ENCODE measurements at places on chromosomes 12 and 14.

- no peak for DNase-seq
Observed at GRCh38 chr12:13044906-13045299, 722 bp downstream of the FAM234B start.

DNA sequence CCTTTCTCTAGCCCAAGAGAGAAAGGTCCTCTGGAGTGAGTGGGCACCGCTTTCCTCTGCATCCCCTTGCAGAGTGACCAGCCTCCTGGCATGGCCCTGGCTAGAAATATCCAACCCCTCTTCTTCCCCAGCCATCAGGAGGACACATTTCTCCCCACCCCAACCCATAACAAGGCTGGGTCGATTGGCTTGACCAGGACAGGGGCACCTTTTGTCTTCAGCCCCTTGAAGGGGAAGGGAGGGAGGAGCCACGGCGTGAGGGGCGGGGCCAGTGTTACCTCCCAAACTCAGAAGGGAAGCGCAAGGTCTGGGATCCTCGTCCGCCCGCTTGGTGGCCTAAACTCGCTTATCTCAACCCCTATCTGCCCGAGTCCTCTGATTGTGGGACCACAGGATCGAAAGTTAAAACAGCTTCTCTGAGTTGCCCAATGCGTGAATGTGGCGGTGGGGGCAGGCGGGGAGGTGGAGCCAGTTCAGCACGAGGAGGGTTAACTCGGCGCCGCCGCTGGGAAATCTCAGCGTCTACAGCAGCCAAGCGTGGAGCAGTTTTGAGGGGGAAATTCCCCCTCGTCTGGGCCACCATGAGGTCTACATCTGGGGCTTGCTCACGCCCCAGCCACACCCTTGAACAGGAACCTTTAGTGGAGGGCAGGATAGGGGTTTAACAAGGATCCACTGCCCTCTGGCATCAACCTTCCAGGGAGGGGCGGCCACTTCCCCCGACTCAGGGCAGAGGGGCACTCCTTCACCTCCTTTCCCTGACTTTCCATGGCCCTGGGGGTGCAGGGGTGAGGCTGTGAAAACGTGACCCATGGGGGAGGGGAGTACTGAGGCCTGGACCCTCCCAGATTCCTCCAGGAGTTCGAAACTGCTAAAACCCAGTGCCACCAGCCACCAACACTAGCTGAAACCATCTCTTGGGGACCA, 795 bp downstream of the STAT6 start:
- DNase-seq: no peak

- no peak for DNase-seq
Observed at GRCh38 chr12:52515927-52516831, 4.0 kb downstream of the KRT5 start.

DNA sequence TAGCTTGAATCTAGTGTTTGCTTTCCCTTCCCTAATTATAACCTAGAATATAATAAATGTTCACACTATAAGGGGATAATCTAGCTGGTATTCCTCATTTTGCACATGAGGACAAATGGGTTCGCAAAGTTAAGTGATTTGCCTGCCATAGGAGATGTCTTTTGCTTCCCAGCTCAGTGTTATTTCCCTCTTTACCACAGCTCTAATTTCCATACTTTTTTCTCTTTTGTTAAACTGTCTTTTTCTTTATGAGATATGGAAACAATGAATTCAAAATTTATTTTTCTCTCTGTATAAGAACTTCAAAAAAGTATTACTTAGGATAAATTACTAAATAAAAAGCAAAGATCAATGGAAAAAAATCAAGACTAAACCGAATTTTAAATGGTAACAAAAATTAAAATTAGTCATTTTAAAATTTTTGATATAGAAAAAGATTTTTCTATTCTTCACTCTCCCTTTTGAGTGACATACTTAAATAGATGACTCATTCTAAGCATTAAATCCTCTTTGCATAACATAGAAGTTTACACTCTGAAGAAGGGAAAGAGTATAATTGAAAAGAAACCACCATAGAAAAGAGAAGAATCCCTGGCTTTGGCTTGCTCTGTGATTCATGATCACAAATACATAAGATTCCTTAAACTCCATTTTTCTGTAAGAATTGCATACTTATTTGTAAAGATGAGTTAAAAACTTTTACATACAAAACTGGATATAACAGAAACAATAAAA, 97.3 kb downstream of the INSM2 start:
- no peak for DNase-seq

DNA sequence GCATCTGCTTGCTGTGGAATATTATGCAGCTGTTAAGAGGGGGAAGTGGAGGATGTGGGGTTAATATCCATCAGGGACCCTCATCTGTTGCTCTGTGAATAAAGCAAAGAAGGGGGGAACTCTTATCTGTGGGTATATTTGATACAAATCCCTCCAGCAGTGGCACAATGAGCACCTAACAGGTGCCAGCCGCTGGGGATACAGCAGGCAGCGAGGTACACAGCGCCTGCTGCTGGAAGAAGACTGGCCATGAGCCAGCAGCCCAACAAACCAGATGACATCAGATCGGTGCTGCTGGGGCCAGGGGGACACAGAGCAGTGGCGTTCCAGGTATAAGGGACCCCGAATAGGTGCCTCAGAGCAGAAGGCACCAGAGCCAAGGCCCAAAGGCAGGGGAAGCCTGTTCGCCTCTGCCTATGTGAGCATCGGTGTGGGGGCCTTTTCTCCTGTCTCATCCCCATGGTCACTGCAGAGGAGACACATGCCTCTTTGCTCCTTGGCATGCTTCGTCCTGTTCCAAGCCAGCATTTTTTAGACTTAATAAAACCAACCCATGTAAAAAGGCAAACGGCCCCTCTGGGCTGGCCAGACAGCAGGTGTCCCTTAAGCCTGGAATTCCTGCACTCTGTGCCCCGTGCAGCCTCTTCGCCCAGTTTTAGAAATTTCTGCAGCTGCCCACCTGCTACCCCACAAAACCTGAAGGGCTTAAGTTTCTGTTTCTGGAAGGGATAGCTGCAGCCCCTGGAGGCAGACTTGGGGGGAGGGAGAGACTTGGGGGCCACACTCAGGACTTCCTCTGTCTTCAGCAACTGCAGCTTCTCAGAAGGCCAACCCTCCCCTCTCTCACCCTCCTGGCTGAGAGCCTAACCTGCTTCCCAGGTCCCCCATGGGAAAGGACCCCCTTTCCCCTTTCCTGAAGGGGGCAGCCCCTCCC, 1.6 kb upstream of the CKB start:
- no peak for DNase-seq

GRCh38 chr12:101642115-101643067, 47.6 kb downstream of the MYBPC1 start:
- DNase-seq: no peak

- DNase-seq: no peak
Observed at GRCh38 chr12:1502379-1502720, 92.0 kb downstream of the FBXL14 start.

DNA sequence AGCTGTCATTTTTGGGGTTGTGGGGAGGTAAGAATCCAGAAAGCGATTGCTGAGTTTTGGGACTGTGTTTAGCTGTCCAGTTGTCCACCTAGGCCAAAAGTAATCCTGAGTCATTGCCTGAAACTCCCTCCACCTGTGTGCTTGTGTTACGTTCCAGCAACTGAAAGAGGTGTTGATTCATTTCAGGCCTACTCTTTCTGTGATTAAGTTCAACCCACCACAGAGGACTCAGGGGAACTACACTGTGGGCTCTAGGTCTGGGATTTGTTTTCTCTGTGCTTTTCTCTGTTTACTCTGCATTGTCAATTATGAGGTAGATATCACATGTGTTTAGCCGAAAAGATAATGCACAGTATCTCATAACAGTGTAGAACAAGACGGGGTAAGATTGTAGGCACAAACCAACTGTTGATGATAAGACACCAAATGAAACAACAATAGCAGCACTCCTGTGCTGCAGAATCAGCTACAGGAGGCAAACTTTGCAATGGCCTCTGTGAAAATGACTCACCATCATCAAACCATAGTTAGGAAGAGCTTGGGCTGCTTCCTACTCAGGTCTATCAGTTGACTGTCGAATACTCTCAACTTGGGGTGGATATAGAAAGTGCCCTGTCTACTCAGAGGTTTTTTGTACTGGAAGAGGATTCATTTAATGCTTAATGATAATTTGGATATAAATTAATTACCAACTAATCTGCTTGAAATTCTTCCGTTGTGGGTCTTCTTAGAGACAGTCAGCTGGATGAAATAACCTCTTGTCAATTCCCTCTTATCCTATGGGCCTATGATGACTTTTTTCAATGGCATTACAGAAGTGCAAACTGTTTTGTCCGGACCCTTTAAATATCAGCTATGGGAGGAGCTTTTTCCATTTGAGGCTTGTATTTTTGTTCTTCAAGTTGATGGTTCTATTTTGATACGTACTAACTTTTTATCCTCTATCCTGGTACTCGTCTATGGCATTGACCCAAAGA, 385.9 kb downstream of the BMP4 start:
- DNase-seq: no peak

DNA sequence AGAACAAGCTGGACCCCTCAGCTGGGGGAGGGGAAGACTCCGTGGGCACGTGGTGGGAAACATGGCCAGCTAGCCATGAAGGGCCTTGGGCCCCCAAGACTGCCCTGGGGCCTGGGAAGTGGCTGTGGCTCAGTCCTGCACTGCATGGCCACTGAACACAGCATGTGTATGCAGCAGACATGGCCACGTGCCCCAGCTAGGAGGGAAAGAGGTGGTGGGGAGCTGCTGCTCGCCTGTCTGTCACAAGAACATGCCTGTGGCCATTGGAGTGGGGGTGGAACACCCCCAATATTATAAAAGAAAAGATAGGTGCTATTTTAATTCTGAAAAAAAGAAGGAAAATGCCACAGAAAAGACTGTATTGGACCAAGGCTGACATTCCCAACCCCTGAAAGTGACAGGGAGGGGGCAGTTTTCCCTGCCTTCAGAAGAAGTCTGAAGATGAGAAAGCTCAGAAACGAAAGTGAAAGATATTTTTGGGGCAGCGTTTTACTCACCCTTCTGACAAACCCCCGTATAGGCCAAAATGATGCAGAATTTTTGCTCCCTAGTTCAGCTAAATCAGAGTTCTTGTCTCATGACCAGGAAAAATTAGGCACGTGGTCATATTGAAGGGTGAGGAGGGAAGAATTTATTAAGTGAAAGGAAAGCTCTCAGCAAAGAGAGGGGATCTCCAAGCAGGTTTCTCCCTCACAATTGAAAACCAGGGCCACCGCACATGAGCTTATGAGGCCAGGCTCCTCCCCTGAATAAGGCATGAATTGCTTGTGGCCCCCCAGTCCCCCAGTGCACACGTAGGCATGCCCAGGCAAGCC, 35.2 kb upstream of the PCNX1 start:
- DNase-seq: no peak

- no peak for DNase-seq
Observed at GRCh38 chr12:47282206-47282605, 202.4 kb upstream of the AMIGO2 start.

- DNase-seq: no peak
Observed at GRCh38 chr12:78958941-78959340, 94.4 kb downstream of the SYT1 start.

DNA sequence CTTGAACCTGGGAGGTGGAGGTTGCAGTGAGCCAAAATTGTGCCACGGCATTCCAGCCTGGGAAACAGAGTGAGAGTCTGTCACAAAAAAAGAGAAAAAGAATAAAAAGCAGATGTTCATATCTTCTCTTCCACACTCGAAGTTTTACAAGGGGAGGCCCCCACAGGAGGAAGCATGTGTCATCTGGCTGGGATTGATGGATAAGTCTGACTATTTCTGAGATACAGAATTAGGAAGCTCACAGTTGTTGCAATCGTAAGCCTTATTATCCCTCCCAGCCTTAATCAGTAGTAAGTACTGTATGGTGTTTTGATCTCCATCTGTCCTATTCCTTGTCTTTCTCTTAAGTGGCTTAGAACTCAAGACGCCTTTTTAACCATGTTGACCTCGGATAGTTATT, 31.9 kb upstream of the RASSF8 start:
- DNase-seq: no peak

DNA sequence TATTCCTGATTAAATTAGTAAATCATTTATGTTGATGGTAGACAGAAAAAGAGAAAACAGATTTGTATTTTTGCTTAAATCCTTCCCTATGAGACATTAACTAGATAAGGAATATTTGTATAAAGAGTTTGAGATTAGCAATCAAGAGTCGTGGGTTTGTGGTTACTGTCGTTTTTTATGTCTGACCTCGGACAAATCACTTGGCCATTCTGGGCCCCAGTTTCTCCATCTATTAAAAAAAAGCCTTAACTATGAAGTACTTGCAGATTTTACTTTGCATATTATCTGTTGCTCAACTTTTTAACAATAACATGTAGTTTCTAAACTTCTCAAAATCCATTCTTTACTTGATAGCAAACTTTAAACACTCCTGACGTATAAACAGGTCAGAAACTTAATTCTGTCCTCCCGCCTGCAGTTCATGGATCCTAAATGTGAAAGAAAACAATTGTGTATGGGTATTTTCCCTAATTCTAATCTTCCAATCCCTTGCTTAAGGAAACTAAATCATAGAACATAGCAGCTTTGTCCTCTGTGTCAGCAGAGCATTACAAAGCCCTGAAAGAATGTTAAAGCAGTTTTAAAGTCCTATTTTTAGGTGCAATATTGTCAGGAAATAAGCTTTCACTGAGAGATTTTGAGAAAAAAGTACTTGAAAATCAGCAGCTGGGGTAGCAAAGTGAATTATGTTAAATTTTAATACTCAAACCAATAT, 118.2 kb downstream of the GPR135 start:
- DNase-seq: no peak

DNA sequence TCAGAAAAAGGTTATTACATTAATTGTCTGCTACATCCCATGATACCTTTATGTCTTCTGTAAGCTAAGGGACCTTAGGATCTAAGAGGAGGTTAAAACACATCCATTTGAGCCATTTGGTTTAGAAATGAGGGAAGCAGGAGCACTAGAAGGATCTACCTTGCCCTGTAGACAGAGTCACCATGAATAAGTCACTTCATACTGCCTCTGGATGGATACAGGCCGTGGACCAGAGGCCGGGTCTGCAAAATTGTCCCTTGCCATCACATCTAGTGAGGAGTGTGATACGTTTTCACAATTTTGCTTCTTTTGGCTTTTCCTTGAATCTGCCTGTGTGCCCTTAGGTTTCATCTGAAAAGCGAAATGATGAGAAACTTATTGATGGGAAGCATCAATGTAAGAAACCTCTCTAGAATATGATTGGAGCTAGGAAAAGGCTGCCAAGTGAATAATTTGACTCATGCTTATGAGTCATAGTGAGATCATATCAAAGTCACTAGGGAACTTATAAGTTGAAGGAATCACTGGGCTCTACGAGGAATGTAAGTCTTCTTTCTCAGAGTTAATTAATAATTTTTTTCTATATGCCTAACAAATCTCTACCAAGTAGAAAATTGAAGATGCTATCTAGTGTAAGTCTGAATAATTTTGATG, 10.8 kb downstream of the GLRX5 start:
- DNase-seq: peak; percentile 71

Measured in Panc1 (cell line).